ENCODE measurements at places on chromosomes 12 and 14.

DNA sequence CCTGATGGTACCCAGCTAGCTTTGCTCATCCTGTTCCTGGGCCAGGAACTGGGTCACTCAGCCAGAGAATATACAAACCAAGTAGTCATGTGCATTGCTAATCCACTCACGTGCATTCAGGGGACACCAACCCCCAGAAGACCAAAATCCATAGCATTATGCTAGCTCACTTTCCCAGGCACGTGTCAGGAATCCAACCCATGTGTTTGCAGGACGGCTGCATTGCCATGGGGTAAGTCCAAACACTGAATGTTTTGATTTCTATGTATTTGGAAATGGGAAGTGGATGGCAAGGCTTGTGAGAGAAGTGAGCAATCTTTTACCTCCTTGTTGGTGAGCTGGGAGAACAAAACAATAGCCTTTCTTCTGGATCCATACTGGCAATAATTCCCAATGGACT, 87.1 kb upstream of the FOXN3 start:
- DNase-seq: no peak

GRCh38 chr12:124247331-124247730, 47.6 kb upstream of the RFLNA start:
- no peak for DNase-seq

DNA sequence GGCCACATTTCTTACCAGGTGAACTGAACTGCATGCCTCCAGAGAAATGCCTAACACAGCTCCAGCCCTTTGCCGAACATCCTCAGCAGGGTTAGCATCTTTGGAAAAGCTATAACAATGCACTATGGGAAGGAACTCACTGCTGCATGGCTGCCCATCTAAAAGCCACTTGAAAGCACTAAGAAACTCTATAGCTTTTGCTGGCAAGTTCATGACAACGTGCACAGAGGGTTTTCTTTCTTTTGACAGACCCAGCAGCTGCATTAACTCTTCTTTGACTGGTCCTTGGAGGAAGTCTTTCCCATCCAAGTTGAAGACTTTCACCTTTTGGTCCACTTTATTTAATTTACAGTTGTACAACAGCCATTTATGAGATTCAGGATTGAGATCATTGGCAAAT, 5.3 kb downstream of the TRMT5 start:
- no peak for DNase-seq

DNA sequence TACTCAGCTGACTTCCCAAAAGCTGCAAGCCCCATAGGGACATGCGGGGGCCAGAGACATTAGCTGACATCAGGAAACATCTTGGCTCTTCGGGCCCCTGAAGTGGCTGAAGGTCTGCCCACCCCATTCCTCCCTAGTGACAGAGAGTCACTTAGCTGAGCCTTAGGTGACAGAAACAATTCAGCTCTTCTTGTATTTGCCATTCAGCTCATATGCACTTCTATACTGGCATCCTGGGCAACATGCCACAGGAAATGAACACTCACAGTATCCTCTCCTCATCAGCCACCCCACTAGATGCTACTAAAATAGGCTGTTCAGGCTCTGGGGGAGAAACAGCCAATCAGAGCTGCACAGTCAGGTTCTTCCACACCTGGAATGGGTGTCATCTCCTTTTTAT, 3.4 kb downstream of the DCTN2 start:
- no peak for DNase-seq

DNA sequence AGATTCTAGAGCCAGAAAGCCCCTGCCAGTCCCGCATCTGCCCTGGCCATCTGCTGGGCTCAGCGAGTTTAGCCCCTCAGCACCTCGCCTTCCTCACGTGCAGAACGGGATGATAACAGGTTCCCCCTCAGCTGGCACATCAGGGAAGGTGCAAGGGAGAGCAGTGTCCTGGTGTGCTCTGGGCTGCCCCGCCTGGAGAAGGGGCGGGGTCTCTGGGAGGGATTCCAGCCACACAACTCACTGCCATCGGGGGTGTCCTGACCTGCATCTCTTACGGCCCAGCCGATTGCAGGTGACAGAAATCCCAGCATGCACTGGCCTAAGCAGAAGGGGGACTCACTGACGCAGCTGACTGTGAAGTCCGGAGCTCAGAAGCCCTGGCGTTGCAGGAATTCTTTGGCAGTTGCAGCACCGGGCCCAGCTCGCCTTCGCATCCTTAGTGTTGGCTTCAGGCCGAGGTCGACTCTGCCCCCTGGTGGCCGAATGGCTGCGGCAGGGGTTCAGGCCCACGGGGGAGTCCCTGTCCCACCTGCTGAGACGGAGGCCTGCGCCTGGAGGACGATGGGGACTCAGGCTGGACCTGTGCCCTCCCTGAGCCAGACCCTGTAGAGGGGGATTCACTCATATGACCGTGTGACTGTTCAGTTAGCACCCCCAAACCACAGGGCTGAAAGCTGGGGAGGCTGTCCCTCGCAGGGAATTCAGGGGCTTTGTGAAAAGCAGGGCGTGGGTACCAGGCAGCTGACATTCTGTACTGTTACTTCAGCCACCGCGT, 178.6 kb downstream of the ADGRD1 start:
- DNase-seq: peak; percentile 94

DNA sequence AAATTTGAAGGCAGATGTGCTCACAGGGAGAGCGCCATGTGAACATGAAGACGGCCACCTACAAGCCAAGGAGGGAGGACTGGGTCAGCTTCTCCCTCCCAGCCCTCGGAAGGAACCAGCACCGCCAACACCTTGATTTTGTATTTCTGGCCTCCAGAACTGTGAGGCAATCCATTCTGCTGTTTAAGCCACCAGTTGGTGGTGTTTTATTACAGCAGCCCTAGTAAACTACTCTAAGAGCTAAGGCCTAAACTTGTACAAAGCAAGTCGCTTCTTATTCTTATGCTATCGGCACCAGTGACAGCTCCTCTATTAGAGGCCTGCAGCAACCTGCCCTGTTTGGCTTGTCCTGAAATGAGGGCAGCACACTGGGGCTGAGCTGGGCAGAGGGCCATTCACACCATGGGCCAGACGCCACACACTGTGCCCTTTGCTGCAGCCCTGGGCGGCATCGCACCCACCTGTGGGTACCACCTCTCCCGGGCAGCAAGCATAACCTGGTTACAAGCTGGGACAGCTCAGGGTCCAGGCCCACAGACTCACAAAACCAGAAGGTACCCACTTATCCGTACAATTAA, 62.7 kb downstream of the NOS1 start:
- no peak for DNase-seq

DNA sequence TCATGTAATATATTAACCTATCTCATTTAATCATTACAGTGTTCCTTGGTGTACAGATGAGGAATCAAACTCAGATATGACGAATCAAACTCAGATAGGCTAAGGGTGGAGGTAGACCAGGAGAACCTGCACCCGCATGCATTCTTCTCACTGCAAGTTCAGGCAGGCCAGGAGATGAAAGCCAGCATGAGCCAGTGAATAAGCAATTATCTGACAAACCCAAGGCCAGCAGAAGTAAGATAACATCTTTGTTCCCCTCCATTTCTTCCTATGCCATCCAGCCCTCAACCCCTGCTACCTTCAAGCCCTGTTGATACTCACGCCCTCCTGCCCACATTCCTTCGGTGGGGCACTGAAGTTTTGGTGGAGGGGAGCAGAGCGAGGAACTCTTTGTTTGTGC, 152.2 kb downstream of the ETV6 start:
- no peak for DNase-seq

DNA sequence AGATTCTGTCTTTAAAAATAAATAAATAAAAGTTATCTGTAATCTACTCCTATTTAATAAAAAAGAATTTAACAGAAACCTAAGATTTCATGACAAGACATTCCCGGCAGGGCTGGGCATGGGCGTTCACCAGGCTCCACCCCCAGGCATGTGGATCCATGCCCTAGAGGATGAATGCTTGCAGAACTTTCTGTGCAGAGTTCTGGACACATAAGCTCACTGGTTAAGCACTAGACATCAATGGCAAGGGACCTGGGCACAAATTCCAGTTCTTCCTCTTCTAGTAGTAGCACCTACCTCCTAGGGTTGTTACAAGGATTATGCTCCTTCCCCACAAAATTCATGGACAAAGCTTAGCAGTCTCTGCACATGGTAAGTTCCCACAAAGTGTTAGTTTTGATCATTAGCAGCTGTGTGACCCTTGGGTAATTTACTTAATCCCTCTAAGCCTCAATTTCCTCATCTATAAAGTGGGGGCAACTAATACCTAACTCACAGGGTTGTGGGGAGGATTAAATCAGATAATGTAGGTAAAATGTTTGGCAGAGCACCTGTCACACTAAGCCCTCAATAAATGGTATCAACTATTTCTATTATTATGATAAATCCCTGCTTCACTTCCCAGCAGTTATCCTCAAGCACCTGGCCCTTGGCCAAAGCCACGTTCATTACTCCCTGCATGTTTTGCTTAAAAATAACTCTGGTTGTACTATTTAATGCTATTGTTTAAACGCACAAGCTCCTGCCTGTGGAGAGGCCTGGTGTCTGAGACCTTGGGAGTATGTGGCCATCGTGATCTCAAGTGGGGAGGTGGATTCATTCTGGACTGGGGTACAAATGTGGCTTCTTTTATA, 9.8 kb downstream of the GALNT6 start:
- no peak for DNase-seq

- DNase-seq: no peak
Measured at GRCh38 chr12:44847403-44847802, 28.7 kb downstream of the NELL2 start.

DNA sequence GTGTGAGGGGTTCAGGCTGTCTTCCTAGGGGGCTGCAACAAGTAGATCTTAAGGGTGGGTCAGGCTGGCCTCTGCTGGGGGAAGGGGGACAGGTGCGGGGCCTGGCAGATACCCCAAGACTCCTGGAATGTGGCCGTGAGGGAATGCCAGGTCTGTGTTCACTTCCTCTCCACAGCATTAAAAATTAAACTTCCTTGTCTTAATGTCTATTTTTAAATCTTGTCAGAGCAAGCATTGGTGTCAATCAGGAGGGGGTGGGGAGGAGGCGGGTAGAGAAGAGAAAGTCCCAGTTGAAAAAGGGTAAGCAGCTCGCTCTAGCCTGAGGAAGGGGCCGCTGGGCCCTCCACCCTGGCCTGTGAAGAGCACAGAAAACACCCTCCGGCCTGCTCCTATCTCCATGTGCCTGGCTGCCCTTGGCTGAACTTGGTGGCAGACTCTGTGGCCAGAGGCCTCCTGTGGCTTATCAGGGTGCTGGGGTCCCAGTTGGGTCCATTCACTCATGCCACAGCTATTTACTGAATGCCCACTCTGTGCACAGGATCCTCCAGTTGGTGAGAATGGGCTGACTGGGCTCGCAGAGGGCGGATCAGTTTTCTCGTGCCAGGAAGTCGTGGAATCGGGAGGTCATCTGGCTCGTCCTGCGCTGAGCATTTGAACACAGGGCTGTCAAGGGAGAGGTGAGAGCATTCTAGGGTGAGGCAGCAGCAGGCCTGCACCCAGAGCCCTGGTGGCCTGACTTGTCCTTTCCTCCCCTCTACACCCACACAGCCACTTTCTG, 128.8 kb downstream of the TSPAN9 start:
- no peak for DNase-seq

- no peak for DNase-seq
Measured at GRCh38 chr12:1099158-1099557, 108.1 kb downstream of the ERC1 start.

DNA sequence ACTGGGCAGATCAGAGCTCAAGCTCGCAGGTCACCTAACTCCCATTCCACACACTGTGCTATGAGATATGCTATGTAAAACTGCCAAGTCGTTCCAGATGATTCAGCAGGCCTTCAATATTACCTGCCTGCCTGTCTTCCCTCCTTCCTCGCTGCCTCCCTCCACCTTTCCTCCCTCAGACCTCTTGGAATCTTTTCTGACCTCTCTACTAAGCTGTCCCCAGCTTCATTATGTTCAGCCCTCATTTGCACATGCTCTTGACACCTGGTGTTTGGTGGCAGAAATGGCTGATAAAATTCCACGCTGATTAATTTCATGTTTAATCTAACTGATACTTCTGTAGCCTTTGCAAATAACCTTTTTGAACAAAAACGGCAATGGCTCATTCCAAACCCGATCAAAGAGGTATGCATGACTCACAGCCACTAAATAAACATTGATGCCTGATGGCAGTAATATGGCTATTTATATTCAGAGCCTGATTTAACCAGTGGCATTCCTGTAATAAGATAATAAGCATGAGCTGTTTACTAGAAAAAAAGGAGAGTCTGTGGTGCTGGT, 130.8 kb upstream of the EGLN3 start:
- DNase-seq: no peak

- no peak for DNase-seq
Measured at GRCh38 chr14:58484176-58484575, 56.7 kb downstream of the KIAA0586 start.

- no peak for DNase-seq
Measured at GRCh38 chr12:124758266-124759220, 105.1 kb downstream of the SCARB1 start.

DNA sequence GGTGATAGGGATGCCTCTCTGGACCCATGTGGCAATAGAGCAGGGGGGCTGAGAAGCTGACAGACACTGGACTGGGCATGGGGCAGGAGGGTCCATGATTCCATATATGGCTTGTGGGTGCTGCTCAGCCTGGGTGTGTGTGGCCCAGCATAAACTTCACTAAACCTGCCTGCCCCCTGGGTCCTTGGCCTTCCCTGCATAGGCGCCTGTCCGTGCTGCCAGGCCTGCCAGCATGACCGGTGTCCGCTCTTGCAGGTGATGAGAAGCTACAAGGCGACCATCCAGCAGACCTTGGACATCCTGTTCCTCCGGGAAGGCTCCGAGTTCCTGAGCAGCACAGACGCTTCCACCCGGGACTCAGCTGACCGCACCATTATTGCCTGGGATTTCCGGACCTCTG, 61.6 kb downstream of the BEGAIN start:
- peak; percentile 6 for DNase-seq

- no peak for DNase-seq
Measured at GRCh38 chr14:65703521-65703920, 291.0 kb downstream of the FUT8 start.

GRCh38 chr14:36520601-36521525, 831 bp upstream of the NKX2-1 start:
- DNase-seq: peak; percentile 73

GRCh38 chr12:130029151-130029550, 125.3 kb upstream of the TMEM132D start:
- DNase-seq: no peak

- no peak for DNase-seq
Measured at GRCh38 chr14:61065656-61066055, 84.6 kb downstream of the SLC38A6 start.

GRCh38 chr12:57235728-57236131, 6.2 kb downstream of the SHMT2 start:
- DNase-seq: no peak

GRCh38 chr12:64724201-64724745, 34.9 kb downstream of the GNS start:
- no peak for DNase-seq

- DNase-seq: no peak
Measured at GRCh38 chr14:96394047-96394815, 2.3 kb downstream of the AK7 start.

DNA sequence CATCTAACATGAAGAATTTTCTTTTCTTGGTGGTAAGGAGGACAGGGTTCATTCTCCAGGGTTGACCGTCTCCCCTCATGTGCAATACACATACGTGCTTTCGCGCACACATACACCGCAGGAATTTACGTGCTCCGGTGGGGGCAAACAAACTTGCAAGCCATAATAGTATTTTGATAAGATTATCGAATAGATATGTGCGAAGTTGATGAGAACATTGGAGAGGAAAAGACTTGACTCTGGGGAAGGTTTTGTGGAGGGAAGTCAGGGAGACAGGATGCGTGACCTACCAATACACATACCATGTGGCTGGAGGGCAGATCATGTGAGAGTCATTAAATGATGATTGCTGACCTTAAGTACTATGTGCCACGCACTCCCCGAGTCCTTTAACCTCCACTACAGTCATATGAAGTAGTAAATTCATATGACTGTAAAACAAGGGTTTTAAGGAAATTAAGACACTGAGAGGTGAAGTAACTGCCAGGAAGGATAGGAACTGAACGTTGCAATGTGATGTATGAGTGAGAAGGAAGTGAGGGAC, 921 bp downstream of the RAD51B start:
- DNase-seq: no peak

Measured in WTC11 (cell line).